ENCODE measurements at places on chromosomes 1 and 21.

DNA sequence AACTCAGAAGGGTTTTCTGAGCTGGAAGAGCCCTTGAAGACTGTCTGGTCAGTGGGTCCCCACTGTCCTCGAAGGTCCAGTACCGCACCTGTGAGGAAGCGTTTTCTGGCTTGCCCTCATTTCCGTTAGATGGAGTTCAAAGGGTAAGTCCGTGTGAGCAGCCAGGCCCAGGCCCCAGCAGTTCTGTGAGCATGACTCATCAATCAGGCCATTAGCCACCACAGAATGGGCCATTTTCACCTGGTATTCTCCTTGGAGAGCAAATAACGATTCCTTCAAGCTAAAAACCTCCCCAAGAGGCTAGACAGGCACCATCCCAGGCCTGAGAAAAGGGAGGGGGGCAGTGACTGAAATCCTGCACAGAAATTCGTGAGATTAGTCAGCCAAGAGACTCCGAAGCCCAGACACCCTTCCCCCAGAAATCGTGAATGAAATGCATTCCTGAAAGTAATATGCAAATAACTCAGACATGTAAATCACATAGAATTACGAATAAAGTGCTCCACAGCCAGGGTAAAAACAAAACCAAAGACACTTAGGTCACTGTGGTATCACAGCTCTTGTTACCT is 66.0 kb downstream of the BCAR3 start:
- peak; percentile 28 for DNase-seq

- no peak for DNase-seq
Measured at GRCh38 chr1:24369801-24370200, 43.8 kb downstream of the STPG1 start.

- DNase-seq, result peak; percentile 80
Measured at GRCh38 chr1:31701091-31701736, 2.6 kb downstream of the COL16A1 start.

DNA sequence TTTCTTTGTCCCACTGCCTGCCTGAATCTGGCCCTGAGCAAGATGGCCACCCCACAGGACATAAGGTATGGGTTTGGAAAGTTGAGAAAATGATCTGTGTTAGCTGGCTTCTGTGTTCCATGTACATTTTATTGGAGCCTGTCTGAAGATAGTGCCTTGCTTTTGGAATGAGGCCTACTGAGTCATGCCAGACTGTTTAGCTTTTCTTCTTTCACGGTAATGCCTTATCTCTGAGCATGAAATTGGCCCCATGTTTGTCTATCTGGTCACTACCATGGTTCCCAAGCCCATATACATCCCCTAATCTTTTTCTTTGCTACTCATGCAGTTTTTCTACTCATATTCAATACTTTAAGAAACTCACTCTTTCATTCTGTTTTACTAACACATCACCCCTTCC is 85.1 kb upstream of the LMO4 start:
- no peak for DNase-seq

GRCh38 chr1:202989879-202990278 is 17.3 kb upstream of the TMEM183A start:
- DNase-seq, result no peak

- no peak for DNase-seq
Measured at GRCh38 chr1:20487236-20487590, 1.2 kb upstream of the CAMK2N1 start.

- DNase-seq, result no peak
Measured at GRCh38 chr1:94514095-94514727, 27.3 kb downstream of the F3 start.

- DNase-seq, result no peak
Measured at GRCh38 chr1:165423136-165423535, 21.8 kb downstream of the RXRG start.

- DNase-seq, result no peak
Measured at GRCh38 chr21:32918478-32919120, 107.1 kb upstream of the OLIG2 start.

DNA sequence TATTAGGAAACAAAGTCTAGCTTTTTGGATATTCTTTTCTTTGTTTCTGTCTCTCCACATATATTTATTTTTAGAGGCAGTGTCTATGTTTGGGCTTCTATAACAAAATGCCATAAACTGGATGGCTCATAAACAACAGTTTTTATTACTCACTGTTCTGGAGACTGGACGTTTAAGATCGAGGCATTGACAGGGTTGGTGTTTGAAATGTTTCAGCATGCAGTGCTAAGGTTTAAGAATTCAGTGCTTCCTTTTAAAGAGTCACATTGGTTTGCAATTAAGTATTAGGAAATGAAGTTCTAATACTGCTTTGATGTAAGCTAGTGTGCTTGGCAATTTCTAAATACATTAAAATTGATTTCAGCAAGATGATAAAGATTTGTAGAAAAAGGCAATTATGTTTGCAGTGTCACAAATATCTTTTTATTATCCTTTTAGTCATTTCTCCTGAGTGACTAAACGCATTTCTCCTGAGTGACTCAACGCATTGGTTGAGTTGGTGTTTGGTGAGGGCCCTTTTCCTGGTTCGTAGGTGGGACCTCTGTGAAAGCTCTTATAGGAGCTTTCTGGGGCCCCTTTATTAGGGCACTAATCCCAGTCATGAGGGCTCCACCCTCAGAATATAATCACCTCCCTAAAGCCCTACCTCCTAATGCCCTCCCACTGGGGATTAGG is 317.0 kb downstream of the USP25 start:
- no peak for DNase-seq

- no peak for DNase-seq
Measured at GRCh38 chr1:13651279-13651678, 48.7 kb upstream of the PRDM2 start.

GRCh38 chr1:236489710-236490377 is 33.9 kb upstream of the LGALS8 start:
- DNase-seq, result no peak

GRCh38 chr1:180119837-180120236 is 34.8 kb upstream of the QSOX1 start:
- no peak for DNase-seq

DNA sequence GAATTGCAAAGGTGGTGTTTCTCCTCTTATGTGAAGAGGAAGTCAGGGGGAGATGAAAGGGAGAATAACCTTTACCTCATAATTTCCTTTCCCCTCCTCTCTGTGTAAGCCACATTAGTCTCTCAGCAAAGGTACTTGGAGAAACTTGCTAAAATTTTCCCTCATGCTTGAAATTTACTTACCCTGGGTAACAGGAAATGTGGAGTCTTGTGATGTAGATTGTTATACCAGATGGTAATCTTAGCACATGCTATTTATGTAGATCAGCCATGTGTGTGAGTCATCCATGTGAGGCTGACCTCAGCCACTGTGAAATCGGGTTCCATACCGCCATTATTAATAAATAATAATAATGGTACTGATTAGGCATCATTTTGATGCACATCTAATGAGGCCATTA is 128.4 kb downstream of the TGFB2 start:
- DNase-seq, result no peak

DNA sequence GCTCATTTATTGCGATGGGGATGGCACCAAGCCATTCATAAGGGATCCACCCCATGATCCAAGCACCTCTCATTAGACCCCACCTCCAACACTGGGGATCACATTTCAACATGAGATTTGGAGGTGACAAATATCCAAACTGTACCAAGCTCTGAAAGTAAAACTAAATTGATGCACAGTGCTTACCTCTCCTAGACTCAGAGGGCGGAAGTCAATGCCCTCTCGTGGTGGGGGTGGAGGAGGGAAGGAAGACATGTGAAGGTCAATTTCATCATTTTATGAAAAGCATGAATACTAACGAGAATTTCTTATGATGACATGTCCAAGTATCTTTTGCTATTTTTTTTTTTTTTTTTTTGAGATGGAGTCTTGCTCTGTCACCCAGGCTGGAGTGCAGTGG is 120.0 kb downstream of the PGBD5 start:
- no peak for DNase-seq

DNA sequence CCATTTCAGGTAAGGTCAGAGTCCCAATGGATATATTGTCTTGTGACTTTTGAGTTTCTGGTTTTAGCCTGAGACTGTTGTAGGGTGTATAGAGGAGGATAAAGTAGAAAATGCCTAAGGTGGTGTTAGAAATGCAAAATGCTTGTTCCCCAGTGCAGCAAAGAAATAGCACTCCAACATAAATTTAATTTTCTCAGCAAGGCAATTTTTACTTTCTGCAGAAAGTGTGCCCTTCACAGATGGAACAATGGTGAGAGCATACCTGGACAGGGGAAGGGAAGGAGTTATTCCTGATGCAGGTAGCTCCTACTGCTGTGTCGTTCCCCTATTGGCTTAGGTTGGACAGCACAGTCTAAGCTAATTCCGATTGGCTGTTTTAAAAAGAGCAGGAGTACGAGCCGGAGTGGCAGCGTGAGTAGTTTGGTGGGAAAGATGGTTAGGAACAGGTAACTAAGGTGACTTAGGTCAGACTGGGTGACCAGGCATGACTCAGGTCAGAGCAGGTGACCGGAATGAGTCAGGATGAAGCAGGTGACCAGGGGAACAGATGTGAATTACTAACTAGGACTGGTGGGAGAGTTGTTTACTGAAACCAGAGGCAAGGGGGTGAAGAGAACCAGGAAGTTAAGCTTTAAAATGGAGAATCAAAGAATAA is 21.5 kb downstream of the SPATA45 start:
- no peak for DNase-seq

DNA sequence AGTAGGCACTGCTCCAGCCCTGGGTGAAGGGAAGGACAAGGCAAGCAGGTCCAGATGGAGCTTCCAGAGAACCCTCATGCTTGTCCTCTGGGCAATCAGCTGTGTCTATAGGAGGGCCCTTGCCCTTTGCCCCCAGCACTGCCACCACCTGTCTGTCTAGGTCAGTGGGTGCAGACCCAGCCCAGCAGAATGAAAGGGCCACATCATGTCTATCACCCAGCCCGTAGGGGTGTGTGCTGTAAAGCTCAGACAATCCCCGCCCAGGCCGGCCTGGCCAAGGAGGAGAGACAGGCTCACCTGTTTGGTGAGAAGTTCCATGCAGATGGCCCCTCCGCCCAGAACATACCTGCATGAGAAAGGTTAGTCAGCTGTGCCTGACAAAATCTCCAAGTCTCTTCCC is 7.0 kb downstream of the UBE2Q1 start:
- DNase-seq, result peak; percentile 40

GRCh38 chr1:204293605-204294337 is 66.0 kb downstream of the PLEKHA6 start:
- DNase-seq, result no peak

GRCh38 chr21:41318218-41318617 is 1.6 kb downstream of the FAM3B start:
- no peak for DNase-seq

GRCh38 chr1:215273838-215274516 is 191.4 kb downstream of the KCNK2 start:
- no peak for DNase-seq

GRCh38 chr1:205306929-205307566 is 14.5 kb downstream of the NUAK2 start:
- DNase-seq, result peak; percentile 81

DNA sequence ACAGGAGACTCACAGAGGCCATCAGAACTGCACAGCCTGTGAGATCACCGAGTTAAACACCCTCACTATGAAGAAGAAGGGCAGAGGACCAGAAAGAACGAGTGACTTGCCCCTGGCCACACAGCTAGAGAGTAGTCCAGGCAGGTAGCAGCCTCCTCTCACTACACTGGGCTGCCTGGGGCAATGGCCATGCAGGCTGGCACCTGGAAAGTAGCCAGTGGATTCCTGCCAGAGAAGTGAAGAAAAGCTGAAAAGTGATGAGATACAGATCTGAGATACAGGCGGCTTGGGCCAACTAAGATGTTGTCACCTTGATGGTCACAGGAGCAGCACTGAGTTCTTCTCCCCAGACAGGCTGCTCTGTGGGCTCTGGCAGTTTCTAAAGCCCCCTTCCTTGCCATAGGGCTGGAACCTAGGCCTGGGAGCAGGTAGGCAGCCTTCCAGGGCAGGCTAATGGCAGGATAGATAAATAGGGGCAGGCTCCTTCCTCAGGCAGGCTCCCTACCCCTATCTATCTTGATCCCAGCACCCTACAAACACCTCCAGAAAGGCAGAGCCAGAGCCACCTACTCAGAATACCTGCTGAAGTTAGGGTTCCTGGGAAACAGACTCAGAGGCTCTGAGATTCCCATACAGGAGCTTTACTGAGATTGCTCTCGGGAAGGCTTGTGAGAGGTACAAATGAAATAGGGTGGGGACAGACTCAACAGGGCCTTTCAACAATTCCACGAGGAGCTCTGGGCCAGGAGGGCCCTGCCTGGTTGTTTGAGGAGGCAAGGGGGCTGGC is 106.3 kb downstream of the BEND5 start:
- DNase-seq, result no peak

- DNase-seq, result no peak
Measured at GRCh38 chr1:111965781-111966443, 23.6 kb downstream of the KCND3 start.

DNA sequence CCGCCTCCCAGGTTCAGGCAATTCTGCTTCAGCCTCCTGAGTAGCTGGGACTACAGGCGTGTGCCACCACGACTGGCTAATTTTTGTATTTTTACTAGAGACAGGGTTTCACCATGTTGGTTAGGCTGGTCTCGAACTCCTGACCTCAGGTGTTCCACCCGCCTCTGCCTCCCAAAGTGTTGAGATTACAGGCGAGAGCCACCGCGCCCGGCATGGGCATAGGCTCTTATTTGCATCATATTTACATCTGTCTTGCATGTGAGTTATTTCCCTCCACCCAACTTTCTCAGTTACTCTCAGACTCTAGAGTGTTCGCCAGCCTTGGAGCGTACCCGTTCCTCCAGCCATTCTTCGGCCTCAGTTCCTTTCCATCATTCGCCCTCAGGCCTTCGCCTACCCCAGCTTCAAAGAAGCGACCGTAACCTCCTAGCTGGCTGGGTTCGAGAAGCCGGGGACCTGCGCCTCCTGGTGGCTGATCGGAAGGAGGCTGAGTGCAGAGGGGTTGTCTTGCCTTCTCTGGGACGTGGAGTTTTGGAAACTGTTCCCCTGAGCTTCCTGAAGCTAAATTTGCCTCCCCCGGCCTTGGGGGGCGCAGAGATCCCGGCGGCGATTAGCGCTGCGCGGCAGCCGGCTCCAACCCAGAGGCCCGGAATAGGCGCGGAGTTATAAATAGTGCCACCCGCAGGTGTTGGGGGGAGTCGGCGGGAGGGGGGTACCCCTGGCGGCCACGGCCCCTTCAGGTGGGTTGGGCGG is 3.6 kb upstream of the ZBTB7B start:
- peak; percentile 78 for DNase-seq

DNA sequence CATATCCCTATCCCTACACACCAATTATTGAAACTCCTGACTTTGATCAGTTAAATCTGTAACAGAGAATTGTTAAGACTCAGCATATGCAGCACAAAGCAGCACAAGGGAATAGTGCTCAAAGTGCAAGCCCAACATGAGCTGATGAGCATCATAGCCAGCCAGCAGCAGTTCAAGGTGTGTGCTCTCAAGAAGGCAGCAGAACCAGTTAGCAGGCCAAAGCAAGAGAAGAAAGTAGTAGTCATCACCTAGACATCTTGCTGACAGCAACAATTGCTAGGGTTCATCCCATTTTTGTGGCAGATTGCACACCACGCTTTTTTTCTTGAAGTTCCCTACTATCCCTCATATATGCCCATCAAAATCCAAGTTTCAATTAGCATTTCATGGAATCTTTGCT is 478.3 kb downstream of the COL11A1 start:
- DNase-seq, result no peak

GRCh38 chr1:159318784-159319551 is 16.8 kb downstream of the FCER1A start:
- no peak for DNase-seq
